ENCODE measurements at places on chromosomes 12 and 14.

DNA sequence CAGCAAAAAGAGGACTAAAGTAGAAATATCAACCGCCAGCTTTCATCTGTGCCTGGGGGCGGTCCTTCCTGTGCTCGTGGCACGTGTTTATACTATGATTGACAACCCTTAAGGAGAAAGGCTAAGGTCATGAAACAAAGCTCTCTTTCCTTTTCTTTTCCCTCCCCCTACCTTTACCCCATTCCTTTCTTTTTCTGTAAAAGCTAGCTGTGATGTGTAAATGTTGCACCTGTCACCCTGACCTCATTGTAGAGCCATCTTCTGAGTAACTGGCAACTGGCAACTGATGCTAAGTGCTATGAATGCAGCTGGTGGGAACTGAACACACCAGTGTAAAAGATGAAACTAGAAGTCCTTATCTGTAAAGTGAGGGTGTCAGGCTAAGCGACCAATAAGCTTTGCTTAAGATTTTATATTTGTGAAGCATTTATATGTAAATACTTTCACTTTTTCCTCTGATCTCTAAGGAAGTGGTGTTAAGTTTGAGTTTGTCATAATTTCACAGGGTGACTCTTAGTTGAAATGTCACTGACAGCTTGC is 102.8 kb upstream of the BCAT1 start:
- DNase-seq, result no peak

GRCh38 chr12:119423285-119423684 is 88.8 kb downstream of the CCDC60 start:
- no peak for DNase-seq

DNA sequence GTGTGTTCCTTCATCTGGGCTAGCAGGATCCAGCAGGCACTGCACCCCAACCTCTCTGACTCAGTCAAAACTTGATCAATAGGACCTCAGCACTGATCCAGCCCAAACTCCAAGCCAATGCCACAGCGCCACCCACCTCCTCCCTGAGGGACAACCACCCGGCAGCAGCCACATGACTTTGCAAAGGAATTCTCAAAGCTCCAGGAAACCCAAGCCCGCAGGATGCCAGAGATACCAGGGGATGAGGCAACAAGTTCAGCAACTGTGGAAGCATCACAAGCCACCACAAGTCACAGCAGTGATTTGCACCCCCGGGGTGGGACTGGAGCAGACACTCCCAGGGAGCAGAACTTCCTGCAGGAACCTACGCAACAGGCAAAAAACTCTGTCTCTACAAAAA is 37.3 kb downstream of the ACTN1 start:
- DNase-seq, result no peak

DNA sequence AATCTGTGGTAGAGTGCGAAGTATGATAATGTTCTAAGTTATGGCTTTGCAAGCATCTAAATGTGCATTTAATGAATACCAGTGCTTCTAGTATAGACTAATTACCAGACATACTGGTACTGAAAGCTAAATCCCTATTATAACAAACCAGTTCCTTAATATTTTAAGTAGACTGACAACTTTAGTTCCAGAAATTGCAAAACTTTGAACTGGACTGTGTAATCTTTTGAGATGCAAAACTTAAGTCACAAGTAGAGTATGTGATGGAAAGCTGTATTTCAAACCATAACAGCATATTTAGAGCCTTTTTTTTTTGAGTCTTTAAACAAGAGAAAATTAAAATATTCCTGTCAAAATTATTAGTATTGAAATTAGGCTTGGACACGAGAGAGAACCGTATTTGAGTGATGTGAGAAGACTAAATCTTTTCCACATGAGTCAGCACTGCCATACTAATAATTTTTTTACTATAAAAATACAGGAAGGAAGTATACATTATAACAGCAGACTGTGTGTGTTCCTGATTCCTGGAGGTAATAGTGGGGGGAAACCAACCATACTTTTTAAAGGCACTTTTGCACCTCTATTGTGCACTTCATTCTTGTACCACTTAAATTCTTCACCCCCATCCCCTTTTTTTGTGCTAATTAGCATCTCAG is 45.5 kb downstream of the PPM1A start:
- no peak for DNase-seq

DNA sequence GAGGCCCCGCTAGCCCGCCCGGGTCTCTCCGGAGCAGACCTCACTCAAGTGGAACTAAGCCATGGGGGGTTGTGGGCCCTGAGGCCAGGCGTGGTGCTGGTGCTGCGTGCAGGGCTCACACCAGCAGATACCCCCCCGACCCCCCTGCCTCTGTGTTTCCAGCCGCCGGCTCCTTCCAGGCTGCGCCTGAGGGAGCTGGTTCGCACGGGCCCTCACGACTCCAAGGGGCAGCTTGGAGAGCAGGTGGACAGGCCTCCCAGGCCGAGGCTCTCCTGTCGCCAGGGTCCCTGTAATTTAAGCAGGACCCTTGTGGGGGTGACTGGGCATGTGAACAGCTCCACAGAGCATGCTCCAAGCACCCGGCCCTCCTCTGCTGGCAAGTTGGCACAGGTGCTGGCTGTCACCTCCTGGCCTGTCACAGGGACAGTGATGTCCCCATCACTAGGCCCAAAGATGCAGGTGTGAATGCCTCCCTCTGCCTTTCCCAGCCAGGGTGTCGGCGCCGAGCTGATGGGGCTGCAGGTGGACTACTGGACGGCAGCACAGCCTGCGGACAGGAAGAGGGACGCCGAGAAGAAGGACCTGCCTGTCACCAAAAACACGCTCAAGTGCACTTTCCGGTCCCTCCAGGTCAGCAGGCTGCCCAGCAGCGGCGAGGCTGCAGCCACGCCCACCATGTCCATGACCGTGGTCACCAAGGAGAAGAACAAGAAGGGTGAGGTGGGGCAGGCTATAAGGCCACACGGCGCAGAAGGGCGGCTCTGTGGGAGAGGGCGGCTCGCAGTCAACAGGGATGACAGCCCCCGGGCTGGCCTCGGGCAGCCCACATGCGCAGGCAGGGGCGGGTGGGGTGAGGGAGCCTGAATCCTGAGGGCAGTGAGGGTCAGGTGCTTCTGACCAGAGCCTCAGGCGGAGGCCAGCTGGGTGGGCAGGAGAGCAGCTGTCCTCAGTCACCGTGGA is 5.9 kb upstream of the TEX22 start:
- DNase-seq, result no peak

DNA sequence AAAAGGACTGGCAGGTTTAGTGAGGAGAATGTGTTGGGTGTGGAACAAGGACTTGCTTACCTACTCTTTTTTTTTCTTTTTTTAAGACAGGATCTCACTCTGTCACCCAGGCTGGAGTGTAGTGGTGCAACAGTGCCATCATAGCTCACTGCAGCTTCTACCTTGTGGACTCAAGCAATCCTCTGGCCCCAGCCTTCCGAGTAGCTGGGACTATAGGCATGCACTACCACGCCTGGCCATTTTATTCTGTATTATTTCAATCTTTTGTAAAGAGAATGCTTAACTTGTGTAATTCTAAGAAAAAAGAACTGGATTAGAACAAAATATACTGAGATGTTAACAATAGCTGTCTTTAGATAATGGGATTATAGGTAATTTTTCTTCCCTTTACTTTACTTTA is 1.9 kb upstream of the VRTN start:
- no peak for DNase-seq

GRCh38 chr12:26863515-26863914 is 30.5 kb upstream of the ITPR2 start:
- no peak for DNase-seq

- DNase-seq, result no peak
Measured at GRCh38 chr12:12214201-12214600, 52.6 kb downstream of the LRP6 start.

GRCh38 chr12:45975506-45975905 is 14.9 kb downstream of the SCAF11 start:
- no peak for DNase-seq

DNA sequence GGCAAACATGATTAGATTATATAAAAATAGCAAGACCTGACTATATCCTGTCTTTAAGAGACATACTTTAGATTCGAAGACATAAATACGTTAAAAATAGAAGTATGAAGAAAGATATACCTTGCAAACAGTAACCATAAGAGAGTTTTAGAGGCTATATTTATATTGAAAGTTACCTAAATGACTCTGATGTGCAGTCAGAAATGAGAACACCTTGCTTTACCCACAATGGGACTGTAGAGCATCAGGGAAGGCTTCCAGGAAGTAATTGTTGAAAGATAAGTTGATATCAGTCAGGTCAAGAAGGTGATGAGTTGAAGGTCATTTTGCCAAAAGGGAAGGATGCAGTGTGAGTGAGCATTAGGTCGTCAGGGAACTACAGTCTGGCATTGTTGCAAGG is 110.2 kb downstream of the NEDD1 start:
- no peak for DNase-seq

DNA sequence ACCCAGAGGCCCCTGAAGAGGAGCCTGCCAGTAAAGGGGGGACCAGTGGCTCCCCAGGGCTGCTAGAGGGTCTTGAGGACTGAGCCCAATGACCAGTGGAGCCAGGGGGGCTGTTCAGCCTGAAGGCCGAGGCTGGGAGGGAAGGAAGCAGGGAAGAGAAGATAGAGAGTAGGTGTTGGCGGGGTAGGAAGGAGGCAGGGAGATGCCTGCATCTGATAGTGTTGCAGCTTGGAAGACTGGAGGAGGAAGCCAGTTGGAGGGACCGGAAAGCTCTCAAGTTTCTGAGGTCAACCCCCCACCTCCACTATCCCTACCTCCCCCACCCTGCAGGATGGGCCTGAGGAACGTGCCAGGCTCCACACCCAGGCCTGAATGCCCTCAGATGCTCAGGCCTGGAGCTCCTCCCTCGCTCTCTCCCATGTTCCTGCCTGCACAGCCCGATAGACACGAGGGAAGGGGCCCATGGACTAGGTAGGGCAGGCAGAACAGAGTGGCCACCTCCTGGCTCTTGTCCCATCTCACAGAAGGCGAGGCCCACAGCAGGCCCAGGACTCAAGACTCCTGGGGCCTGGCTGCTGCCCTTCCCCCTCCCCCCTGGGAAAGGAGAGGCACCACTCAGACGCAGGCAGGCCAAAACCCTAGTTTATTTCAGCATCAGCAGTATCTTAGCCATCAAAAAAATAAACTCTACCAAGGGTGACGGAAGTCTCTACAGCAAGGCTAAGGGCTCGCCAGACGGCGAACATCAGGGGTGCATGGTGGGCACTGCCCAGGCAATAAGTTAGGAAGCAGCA is 3.4 kb downstream of the CKB start:
- DNase-seq, result no peak

- peak; percentile 91 for DNase-seq
Measured at GRCh38 chr12:58787021-58787760, 133.1 kb downstream of the LRIG3 start.

DNA sequence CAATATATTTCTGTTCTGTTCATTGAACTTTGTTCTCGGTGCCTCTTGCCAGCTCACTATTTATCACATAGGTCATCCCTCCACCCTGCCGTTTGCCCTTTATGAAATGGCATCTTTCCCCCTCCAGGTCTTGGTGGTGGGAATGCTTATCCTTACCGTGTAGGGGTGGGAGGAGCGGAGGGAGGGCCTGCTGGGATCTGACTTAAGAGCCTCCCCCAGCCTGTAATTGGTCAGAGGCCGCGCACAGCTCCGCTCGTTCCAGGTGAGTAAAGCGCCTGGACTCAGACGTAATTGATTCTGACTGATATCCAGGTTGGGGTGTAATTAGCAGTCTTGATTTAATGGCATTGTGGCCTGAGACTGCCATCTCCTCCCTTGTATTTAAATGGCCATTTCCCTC is 185.3 kb downstream of the TSPAN9 start:
- DNase-seq, result no peak

DNA sequence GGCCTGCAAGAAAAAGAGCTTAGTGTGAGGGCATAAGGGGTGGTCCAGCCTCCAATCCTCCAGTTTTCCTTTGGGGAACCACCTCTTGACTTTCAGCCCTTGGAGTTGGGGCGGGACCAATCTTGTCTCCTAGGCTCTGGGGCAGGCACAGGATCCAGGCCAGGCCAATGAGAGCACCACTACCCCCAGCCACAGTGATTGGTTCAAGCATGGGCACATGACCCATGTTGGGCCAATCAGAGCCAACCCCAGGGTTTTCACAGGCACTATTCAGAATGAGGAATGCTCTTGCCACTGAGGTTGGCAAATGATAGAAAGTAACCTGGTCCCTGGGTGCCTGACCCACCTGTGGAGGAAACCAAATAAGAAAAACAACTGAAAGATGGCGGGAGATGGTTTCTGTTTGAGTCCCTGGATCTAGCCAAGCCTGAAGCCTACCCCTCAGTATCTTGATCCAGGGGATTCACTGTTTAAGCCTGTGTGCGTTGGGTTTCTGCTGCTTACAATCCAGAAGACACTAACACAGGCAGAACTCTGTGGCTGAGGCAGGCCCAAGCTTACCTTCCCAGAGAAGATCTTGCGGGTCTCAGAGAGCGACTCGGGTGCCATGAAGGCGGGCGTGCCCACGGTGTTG is 42.9 kb downstream of the P2RX4 start:
- DNase-seq, result no peak

GRCh38 chr12:25469861-25470260 is 83.2 kb downstream of the LMNTD1 start:
- DNase-seq, result no peak

DNA sequence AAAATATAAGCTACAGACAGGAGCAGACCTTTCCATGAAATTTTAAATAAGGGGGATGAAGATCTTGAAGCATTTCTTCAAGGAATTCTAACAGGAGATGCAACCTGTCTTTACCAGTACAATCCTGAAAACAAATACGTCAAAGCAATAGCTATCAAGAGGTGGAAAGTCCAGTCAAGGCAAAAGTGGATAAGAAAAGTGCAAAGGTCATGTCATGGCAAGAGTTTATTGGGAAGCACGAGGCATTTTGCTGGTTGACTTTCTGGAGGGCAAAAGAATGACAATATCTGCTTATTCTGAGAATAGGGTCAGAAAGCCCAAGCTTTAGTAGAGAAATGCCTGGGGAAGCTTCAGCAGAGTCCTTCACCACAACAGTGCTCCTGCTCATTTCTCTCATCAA is 34.3 kb upstream of the PRB4 start:
- no peak for DNase-seq

- DNase-seq, result no peak
Measured at GRCh38 chr12:43982544-43982943, 146.7 kb downstream of the TMEM117 start.

- DNase-seq, result no peak
Measured at GRCh38 chr14:70489579-70490200, 37.7 kb downstream of the ADAM21 start.

DNA sequence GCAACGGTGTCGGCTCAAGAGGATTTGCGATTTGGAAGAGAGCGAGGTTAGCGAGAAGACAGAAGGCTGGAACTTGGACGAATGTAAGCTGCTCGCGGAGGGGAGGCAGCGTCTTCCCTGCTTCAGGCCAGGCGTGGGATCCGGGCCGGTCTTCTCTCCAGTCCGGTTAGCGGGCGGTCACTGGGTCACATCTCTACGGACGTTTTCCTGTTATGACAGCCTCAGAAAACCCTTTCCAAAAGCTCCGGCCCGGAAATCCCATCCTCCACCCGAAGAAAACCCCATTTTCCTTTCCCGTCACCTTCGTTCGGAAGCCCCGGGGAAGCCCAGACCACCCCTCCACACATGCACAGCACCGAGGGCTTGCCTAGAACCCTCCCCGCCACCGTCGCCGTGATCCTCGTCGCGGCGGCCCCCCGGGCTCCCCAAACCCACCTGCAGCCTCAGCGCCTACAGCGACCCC is 268 bp downstream of the NDUFB1 start:
- DNase-seq, result no peak

GRCh38 chr14:21011136-21011535 is 12.0 kb downstream of the SLC39A2 start:
- DNase-seq, result no peak
